ENCODE measurements at places on chromosomes 2 and 18.

DNA sequence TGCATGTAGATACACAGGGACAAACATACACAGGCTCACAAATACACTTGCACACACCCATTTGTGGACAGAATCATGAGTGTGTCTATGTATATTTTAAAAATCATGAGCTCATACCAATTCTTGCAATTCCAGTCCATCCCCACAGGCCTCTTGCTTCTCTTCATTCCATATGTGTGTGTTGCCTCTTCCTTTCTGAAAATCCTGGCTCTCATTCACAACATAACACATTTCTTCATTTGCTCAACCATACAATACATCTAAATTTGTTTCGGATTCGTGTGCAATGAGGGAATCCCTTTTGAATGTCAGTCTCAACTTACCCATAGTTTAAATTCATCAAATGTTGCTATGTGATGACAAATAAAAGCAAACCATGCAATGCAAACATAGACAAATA lies 51.4 kb downstream of the GNAL start:
- no peak for DNase-seq

DNA sequence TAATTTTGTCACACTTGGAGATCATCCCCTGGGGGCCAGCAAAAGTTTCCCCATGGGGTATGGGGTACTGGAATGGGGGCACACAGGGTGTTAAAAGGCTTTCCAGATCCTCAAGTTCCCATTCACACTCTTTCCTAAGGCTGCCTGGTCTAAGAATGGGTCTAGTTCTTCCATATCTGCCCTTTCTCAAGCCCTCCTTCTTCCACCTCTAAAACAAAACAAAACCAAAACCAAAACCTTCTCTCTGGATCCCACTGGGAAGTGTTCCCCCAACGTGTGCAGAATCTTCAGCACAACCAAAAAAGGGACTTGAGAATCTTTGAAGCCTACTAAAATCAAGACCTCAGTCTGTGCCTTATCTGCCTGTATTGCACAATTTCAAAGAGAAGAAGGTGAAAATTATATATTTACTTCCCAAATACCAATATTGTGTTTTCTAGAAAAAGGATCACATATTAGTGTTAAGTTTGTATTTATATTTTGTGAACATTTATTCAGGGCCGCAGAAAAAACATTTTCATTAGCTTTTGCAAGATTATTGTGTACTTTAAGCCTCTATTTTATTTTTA lies 207.2 kb upstream of the TCF4 start:
- no peak for DNase-seq

- no peak for DNase-seq
Observed at GRCh38 chr18:8685914-8686216, 19.5 kb upstream of the MTCL1 start.

GRCh38 chr2:222859786-222860612 lies 837 bp upstream of the ACSL3 start:
- no peak for DNase-seq

DNA sequence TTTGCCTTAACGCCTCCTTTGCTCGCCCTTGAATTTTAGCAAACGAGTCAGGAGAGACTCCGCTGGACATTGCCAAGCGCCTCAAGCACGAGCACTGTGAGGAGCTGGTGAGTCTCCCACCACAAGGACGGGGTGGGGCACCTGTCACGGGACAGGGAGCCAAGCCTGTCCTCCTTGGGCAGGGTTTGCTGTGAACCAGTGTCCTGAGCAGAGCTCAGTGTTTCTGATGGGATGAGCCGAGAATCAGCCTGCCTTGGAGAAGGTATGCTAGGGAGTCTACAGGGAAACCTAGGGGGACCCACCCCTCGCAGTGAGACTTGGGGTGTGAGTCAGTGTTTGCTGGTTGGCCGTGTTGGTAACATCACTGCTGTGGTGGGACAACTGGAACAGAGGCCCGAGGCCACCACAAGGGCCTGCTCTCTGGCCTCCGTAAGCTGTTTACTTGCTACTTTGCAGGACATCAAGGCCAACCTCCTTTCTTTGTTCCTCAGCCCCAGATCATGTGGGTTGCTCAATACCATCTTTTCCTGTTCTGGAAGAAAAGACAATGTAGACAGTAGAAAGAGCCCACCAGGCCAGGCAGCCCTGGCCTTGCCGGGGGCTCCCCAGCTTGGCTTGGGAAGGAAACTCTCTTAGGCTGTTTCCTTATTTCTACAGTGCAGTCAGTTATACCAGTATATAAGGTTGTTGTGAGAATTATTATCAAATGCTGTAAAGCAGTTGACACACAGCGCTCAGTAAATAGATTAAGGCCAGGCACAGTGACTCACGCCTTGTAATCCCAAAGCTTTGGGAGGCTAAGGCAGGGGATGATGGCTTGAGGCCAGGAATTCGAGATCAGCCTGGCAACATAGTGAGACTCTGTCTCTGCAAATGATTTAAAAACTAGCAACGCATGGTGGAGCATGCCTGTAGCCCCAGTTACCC lies 42.4 kb downstream of the ITGB1BP1 start:
- DNase-seq, result no peak

- no peak for DNase-seq
Observed at GRCh38 chr2:224158831-224159230, 119.7 kb upstream of the SERPINE2 start.

GRCh38 chr2:52500561-52500960 lies 1267.0 kb upstream of the CHAC2 start:
- DNase-seq, result no peak

DNA sequence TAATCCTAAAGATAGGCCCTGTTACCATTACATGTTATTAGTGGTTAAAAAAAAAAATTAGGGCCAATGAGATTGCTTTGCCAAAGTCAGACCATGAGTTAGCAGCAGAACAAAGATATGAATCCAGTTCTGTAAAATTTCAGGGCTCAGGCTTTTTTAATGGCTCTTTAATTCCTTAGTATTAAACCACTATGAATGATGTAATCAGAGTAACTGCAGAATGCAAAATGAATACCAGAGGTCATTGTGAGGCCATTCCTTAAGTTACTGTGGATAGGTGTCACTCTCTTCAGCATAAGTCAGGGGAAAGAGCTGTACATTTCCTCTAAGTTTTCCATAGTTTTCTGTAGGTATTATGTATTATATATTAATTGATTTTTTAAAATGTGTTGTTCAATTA lies 42.2 kb upstream of the TBR1 start:
- no peak for DNase-seq

GRCh38 chr2:151795646-151796240 lies 32.5 kb downstream of the ARL5A start:
- DNase-seq, result no peak

DNA sequence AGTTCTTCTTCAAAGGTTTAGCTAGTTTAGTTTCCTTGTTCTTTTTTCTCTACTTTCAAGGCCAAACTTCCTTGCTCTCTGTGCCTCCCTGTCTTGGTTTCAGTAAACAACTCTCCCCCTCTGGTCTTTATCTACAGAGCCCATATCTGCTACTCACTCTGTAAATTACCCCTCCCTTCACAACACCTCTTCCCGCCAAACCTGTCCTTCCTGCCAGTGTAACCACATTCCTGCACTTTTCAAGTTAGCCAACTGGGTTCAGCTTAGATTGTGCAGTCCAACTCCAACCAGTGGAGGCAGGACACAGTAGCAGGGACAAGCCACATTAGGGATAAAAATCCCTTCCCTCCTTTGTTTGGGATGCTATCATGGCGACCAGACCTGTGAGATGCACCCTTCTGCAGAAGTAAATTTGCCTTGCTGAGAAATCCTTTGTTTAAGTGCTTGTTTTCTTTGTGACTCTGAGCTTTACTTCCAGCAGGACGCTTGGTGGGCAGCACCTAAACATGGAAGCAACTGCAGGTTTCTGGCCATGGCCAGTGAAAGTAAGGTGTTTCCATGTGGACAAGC lies 706.0 kb downstream of the KCNJ3 start:
- DNase-seq, result no peak

DNA sequence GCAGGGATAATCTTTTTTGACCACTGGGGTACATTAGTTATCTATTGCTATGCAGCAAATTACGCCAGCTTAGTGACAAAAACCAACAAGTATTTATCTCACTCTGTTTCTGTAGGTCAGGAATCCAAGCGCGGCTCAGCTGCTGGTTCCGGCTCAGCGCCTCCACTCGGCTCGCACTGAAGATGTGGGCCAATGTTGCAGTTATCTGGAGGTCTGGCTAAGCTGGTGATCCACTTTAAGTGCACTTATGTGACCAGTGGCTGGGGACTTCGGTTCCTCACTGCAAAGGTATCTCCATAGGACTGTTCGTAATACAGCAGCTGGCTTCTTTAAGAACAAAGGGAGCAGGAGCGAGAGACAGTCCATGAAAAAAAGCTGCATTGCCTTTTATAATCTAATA lies 591.9 kb downstream of the TMEM182 start:
- no peak for DNase-seq

GRCh38 chr2:199659207-199659606 lies 191.8 kb downstream of the FTCDNL1 start:
- DNase-seq, result peak; percentile 12

GRCh38 chr2:152706477-152707021 lies 10.7 kb downstream of the PRPF40A start:
- no peak for DNase-seq

DNA sequence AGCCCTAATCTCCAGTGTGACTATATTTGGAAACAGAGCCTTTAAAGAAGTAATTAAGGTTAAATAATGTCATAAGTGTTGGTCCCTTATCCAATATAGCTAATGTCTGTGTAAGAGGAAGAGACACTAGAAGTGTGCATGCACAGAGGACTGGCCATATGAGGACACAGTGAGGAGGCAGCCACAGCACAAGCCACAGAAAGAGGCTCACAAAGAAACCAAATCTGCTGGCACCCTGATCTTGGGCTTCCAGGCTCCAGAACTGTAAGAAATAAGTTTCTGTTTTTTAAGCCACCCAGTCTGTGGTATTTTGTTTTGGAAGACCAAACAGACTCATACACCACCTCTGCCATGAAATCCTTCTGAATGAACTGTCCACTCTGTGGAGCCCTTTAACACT lies 186.4 kb upstream of the SLC39A10 start:
- no peak for DNase-seq

GRCh38 chr18:42614619-42615293 lies 500.7 kb downstream of the RIT2 start:
- DNase-seq, result no peak

- peak; percentile 57 for DNase-seq
Observed at GRCh38 chr2:121810959-121811853, 55.8 kb downstream of the TSN start.

- DNase-seq, result peak; percentile 47
Observed at GRCh38 chr2:206981739-206982340, 42.5 kb downstream of the CPO start.

- no peak for DNase-seq
Observed at GRCh38 chr2:9092383-9093282, 89.1 kb upstream of the MBOAT2 start.

- peak; percentile 24 for DNase-seq
Observed at GRCh38 chr2:239979243-239980023, 45.7 kb downstream of the NDUFA10 start.

- DNase-seq, result no peak
Observed at GRCh38 chr2:239316562-239317465, 84.0 kb downstream of the HDAC4 start.

DNA sequence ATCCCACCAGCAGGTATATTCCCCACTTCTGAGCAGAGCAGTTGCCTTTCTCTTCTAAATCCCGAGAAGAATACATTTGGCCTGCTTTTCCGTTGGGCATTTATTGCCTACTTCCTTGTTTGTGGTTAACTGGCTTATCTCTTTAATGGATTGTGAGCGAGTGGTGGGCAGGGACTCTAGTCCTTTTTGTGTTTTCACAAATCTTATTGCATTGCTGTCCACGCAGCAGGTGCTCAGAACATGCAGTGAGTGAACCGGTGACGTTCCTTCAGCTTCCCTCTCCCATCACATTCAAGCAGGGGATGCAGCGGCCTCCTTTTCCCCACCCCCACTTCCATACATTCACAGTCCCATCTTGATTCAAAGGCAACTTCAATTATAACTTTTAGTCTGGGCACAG lies 28.9 kb upstream of the GAREM2 start:
- DNase-seq, result no peak

GRCh38 chr2:40584432-40584831 lies 132.5 kb upstream of the SLC8A1 start:
- DNase-seq, result no peak

- DNase-seq, result no peak
Observed at GRCh38 chr2:27940090-27940671, 49.7 kb downstream of the BABAM2 start.

- DNase-seq, result no peak
Observed at GRCh38 chr2:21195326-21195725, 71.6 kb downstream of the TDRD15 start.

DNA sequence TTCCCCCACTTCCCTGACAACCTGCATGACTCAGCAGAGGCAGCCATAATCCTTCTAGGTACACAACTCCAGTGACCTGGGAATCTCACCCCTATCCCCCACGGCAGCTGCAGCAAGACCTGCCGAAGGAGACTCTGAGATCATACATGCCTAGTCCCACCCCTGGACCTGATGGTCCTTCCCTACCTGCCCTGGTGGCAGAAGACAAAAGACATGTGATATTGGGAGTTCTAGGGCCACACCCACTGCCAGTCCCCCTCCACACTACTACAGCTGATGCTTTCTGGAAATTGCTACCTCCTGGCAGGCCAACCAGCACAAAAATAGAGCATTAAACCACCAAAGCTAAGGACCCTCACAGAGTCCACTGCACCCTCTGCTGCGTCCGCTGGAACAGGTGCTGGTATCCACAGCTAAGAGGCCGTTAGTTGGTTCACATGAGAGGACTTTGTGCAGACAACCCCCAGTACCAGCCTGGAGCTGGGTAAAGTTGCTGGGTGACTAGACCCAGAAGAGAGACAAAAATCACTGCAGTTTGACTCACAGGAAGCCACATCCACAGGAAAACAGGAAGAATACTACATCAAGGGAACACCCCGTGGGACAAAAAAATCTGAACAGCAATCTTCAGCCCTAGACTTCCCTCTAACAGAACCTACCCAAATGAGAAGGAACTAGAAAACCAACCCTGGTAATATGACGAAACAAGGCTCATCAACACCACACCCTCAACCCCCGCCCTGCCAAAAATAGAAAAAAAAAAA lies 12.5 kb downstream of the MARCO start:
- no peak for DNase-seq

- no peak for DNase-seq
Observed at GRCh38 chr2:230564805-230565779, 147.6 kb upstream of the CAB39 start.

GRCh38 chr2:121917143-121917542 lies 161.7 kb downstream of the TSN start:
- DNase-seq, result no peak

DNA sequence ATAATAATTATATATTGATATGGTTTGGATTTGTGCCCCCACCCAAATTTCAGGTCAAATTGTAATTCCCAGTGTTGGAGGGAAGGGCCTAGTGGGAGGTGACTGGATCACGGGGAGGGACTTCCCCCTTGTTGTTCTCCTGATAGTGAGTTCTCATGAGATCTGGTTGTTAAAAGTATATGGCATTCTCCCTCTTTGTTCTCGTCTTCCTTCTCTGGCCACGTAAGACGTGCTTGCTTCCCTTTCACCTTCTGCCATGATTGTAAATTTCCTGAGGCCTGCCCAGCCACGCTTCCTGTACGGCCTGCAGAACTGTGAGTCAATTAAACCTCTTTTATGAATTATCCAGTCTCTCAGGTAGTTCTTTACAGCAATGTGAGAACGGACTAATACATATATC lies 88.3 kb downstream of the ROCK2 start:
- no peak for DNase-seq

GRCh38 chr2:48161628-48162027 lies 255.3 kb upstream of the FBXO11 start:
- no peak for DNase-seq

Measured in left renal pelvis (tissue), 4 donors.